Activated CD4-positive, alpha-beta T cell treated with anti-CD3 and anti-CD28 coated beads, Interleukin-2, amount 10 ng/mL, durations not matched to agents 7 days and 5 days (primary cell): ENCODE measurements at places on chromosomes 12 and 14. TPM values are rescaled to one million over a fixed set of nuclear protein-coding genes. Genes with fewer than 3 reads are reported as not detected.

DNA sequence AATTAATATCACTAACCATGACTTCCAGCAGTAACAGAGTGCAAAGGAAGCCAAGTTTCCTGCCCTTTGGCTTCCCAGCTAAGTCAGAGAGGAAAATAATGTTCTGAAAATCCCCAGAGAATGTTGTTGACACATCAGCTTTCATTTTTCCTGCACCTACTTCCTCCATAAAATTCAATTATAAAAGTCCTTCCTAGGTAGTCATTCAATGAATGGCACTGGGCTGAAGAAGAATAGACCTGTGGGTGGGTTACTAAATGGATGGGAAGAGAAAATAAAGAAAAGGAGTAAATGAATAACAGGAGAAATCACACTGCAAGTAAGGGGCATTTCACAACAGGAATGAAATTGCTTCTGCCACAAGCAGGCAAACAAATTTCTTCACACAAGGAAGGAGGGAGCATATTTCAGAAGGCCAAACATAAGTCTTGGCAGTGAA lies 73.2 kb upstream of the MDM1 start:
- peaks cover 17% of the 10 kb centered on the region for H3K4me1 ChIP-seq
- DNase-seq: no peak
- peaks cover 7% of the 10 kb centered on the region for H3K27me3 ChIP-seq
- no peak overlapping the region for H3K4me3 ChIP-seq
- no peak overlapping the region for H3K27ac ChIP-seq

DNA sequence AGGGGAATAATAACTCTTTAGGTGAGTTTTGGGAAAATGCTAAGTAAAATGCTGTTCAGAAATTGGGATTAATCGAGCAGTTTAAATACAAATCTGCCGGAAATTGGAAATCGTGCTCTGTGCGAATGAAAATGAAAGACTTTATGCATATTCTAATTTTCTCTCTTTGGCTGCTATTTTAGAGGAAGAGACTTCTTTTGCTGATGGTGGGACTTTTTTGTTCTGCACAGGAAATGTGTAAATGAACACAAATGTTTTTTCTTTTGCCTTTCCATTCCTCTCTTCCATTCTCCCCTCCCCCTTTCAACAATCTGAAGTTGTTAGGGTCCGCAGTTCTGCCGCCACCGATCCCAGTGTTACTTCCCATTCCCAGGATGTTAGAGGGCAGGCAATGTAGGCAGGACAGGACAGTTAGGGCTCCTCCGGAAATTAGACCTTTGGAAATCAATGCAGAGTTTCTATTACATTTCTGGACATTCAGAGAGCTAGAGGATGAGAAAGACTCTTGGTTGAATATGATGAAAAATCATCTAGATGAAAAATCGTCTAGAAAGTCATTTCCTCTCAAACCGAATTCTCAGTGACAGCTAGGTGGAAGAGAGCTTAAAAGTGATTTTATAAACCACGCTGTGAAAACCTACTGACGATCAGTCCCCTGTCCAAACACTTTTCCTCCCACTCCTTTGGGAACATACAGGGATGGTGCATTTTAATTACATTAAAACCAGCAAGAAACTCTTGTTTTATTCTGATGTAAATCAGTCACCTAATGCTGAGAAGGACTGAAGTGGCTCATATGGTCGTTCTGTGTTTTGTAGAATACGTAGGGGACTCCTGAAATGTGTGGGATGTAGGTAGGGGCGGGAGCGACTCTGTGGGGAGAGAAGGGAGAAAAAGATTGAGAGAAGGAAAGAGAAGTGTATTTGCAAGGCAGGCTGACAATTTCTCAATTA lies 17.8 kb downstream of the FOXG1 start:
- H3K36me3 ChIP-seq: peaks cover 3% of the 10 kb centered on the region
- no peak overlapping the region for H3K27ac ChIP-seq
- H3K27me3 ChIP-seq: peaks cover 17% of the 10 kb centered on the region

DNA sequence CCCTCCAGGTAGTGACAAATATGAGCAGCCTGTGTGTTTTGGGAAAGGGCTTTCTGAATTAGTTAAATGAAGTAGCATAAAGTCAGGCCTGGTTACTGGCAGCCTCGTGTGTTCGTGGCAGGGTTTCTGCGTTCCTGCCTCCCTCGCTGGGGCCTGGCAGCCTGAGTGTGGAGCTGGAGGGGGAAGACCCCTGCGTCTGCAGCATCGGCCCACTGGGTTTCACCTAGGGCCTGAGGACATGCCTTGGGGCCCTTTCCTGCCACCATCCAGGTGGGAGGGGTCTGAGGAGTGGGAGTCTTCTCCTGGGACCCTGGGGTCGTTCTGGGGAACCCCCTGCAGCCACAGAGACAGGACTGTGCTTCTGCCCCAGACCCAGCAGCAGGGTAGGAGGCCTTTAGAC lies 20.4 kb upstream of the AMN start:
- H3K27ac ChIP-seq: peak overlapping the region; percentile 76
- H3K4me1 ChIP-seq: peaks cover 27% of the 10 kb centered on the region
- no peak overlapping the region for H3K4me3 ChIP-seq
- H3K36me3 ChIP-seq: peaks cover 32% of the 10 kb centered on the region
- no peaks in the 10 kb centered on the region for H3K27me3 ChIP-seq
- no peak for DNase-seq

GRCh38 chr12:108955225-108955835 lies 65.5 kb downstream of the SVOP start:
- no peaks in the 10 kb centered on the region for H3K36me3 ChIP-seq
- H3K27ac ChIP-seq: no peak overlapping the region
- peaks cover 2% of the 10 kb centered on the region for H3K4me1 ChIP-seq
- peaks cover 2% of the 10 kb centered on the region for H3K27me3 ChIP-seq
- DNase-seq: no peak
- H3K4me3 ChIP-seq: no peak overlapping the region

DNA sequence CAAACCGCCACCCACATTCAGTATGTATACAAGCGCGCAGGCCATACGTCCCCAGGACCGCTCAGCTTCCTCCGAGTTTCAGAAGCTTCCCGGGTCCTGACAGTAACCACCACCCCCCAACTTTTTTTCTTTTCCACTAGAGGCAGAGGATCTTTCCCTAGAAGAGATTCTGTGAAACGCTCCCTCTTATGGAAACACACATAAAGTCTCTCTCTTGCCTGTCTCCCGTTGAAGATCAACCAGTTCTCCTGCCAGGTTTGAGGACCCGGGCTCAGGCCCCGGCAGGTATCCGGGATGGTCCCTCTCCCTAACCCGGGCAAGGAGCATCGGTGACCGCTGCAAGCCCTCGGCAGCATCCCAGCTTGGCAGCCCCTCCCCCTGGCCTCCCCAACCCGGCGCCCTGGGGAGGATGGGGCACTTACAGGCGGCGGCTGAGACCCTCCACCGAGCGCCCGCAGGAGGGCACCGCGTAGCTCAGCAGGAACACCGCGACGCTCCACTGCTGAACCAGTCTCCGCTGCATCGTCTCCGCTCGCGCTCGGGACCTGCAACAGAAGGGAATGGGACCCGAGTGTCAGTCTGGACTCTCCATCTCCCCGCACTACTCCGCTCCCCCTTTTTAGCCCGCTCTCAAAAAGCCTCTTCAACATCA lies 3.4 kb downstream of the PTHLH start:
- no peak overlapping the region for H3K27ac ChIP-seq
- peaks cover 19% of the 10 kb centered on the region for H3K4me1 ChIP-seq
- peak overlapping the region; percentile 61 for H3K4me3 ChIP-seq
- no peak for DNase-seq

GRCh38 chr14:23537351-23538049 lies 14.1 kb downstream of the ZFHX2 start:
- peaks cover 3% of the 10 kb centered on the region for H3K4me1 ChIP-seq
- H3K27ac ChIP-seq: no peak overlapping the region
- no peaks in the 10 kb centered on the region for H3K36me3 ChIP-seq
- no peak overlapping the region for H3K4me3 ChIP-seq
- DNase-seq: no peak

DNA sequence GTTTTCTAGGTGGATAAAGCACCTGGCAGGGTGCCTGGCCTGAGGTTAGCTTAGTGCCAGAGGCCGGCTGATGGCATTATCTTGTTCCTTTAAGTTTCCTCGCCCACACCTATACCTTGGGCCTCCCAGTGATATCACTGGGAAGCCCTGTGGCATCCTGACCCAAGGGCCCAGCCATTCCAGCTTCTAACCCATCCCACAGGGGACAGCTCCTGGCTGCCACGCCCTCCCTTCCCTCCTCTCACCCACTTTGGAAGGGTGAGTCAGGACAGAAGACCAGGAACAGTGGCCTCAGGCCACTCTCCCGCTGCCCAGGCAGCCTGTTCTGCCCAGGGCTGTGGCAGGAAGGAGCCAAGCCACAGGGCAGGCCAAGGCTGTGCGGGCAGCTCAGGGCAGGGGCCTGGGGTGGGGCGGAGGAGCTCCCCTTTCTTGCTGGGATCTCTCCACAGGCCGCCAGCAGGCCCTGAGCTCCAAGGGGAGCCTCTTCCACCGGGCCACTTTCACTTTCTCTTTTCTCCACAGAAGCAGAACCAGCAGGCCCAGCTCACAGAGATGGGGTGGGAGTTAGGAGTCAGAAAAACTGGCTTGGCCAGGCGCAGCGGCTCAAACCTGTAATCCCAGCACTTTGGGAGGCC lies 75.1 kb downstream of the IRF2BPL start:
- peak overlapping the region; percentile 91 for H3K27ac ChIP-seq
- peaks cover 77% of the 10 kb centered on the region for H3K4me1 ChIP-seq
- peak overlapping the region; percentile 44 for H3K4me3 ChIP-seq
- H3K27me3 ChIP-seq: no peaks in the 10 kb centered on the region

- no peak overlapping the region for H3K4me3 ChIP-seq
- no peaks in the 10 kb centered on the region for H3K27me3 ChIP-seq
- no peaks in the 10 kb centered on the region for H3K36me3 ChIP-seq
- H3K4me1 ChIP-seq: no peaks in the 10 kb centered on the region
Observed at GRCh38 chr12:38480594-38480993, 164.0 kb downstream of the ALG10B start.

- H3K4me1 ChIP-seq: peaks cover 46% of the 10 kb centered on the region
- DNase-seq: peak; percentile 33
- H3K27ac ChIP-seq: peak overlapping the region; percentile 33
- peaks cover 50% of the 10 kb centered on the region for H3K36me3 ChIP-seq
Observed at GRCh38 chr12:96343347-96343954, 56.8 kb downstream of the CDK17 start.

- no peak overlapping the region for H3K4me3 ChIP-seq
- H3K27me3 ChIP-seq: no peaks in the 10 kb centered on the region
- no peaks in the 10 kb centered on the region for H3K36me3 ChIP-seq
- no peaks in the 10 kb centered on the region for H3K4me1 ChIP-seq
- no peak overlapping the region for H3K27ac ChIP-seq
Observed at GRCh38 chr12:124622331-124622730, 54.9 kb upstream of the NCOR2 start.

CLEC6A gene
- not detected for total RNA-seq

PFDN5 gene
- 335 TPM for total RNA-seq

TAS2R13 gene
- 1.1 TPM for total RNA-seq
